ENCODE measurements at places on chromosomes 16 and 17. TPM values are rescaled to one million over a fixed set of nuclear protein-coding genes. Genes with fewer than 3 reads are reported as not detected.

The CACNG3 gene
- total RNA-seq = not detected

The OTOP3 gene
- not detected for total RNA-seq

The CFAP119 gene
- 3.0 TPM for total RNA-seq

The SPNS2 gene
- 0.26 TPM for total RNA-seq

The NPB gene
- total RNA-seq = 0.48 TPM

The SLC25A10 gene
- total RNA-seq = 22.8 TPM

The CCNF gene
- 23.3 TPM for total RNA-seq

The NUPR1 gene
- 21.2 TPM for total RNA-seq

The NAE1 gene
- 45.8 TPM for total RNA-seq

The PCGF2 gene
- 6.3 TPM for total RNA-seq

The TPSAB1 gene
- not detected for total RNA-seq

The SCGB1C2 gene
- not detected for total RNA-seq

The TBC1D3D gene
- not detected for total RNA-seq

The CCL1 gene
- total RNA-seq = not detected

The SLC6A4 gene
- total RNA-seq = not detected

The CCL11 gene
- 0.13 TPM for total RNA-seq

The CCT6B gene
- total RNA-seq = 0.56 TPM

The SPPL2C gene
- not detected for total RNA-seq

The SPN gene
- not detected for total RNA-seq

The KRTAP2-3 gene
- total RNA-seq = not detected

The CPHXL2 gene
- not detected for total RNA-seq

The RNF222 gene
- total RNA-seq = not detected

The TBC1D3H gene
- not detected for total RNA-seq

The APOBR gene
- not detected for total RNA-seq

The GDPD1 gene
- total RNA-seq = 0.72 TPM

The CTRB1 gene
- not detected for total RNA-seq

The KRTAP1-5 gene
- total RNA-seq = 10.1 TPM

The TSPAN10 gene
- total RNA-seq = 0.64 TPM

The SCNN1B gene
- total RNA-seq = not detected

The GNG13 gene
- total RNA-seq = not detected

The EDC4 gene
- total RNA-seq = 41.2 TPM

The MFSD6L gene
- total RNA-seq = not detected

The NECAB2 gene
- 0.39 TPM for total RNA-seq

The DUS1L gene
- 37.4 TPM for total RNA-seq

The KRTAP4-6 gene
- not detected for total RNA-seq

The GDPD3 gene
- 4.2 TPM for total RNA-seq

The ZNF597 gene
- total RNA-seq = 1.5 TPM

The KRTAP4-3 gene
- not detected for total RNA-seq

The PITPNC1 gene
- 12.5 TPM for total RNA-seq

The PKMYT1 gene
- total RNA-seq = 12.6 TPM

The HEATR9 gene
- not detected for total RNA-seq

The MMP2 gene
- total RNA-seq = 403 TPM

The MYADML2 gene
- not detected for total RNA-seq

The ZNF200 gene
- total RNA-seq = 4.4 TPM

The HOXB3 gene
- total RNA-seq = 44.7 TPM

The SLFN11 gene
- total RNA-seq = 64.8 TPM

The PRAC1 gene
- not detected for total RNA-seq

The LRRC46 gene
- not detected for total RNA-seq

The FZD2 gene
- total RNA-seq = 32.3 TPM

The ZNF469 gene
- total RNA-seq = 4.2 TPM

The ASPA gene
- total RNA-seq = 0.48 TPM

The CBLN1 gene
- under 0.01 TPM for total RNA-seq

The KRT12 gene
- total RNA-seq = not detected

The SLFN12 gene
- 13.7 TPM for total RNA-seq

The SLC5A2 gene
- not detected for total RNA-seq
